ENCODE measurements at places on chromosomes 6 and 20.

DNA sequence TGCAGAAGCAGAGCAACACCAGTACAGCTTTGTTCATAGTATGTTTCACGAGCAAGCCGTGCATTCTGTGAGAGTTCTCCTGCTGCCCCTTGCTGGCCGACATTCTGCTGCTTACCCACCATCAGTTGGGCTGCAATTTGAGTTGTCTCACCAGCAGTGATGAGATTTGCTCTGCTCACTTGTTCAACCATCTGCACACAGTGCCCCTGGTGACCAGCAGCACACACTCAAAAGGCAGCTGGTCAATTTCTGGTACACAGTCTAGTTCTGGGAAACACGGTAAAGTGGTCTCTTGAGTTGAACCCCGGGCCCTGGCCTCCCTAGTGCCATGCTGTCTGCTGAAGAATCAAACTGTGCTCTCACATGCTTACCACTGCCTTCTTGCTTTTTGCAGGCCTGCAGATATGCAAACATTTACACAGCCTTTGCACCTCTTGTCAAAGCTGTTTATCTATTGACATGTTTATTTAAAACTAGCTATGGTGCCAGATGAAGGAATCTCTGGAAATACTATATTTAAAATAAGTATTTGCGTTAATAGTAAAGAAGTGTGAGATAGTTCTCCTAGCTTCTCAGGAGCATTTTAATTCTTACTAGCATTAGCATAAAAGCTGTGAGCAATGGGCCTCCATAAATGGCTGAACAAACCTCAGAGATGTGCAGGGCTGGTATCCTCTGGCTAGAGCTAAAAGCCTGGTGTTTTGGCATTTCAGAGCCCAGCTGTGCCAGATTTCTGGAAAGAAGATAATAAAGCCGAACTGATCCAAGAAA, 234.3 kb downstream of the ARHGAP18 start:
- no peak for DNase-seq

GRCh38 chr20:52102126-52102525, 89.5 kb downstream of the ZFP64 start:
- no peak for DNase-seq

DNA sequence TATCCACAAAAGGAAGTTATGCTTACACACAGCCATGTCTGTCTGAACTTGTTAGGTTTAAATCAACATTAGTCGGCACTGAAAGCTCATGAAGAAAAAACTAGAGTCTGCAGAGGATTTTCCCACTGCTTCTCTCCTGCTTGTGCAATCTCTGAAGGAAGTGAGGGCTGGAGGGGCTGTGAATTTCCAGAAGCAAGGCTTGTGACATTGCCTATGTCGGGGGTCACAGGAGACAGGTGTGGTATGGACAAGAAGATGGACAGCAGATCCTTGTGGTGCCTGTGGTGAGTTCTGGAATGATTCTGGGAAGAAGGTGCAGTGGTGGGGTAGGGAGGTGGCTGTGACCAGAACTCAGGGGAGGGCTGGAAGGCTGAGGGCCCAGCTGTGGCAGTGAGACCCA, 84.3 kb upstream of the TRAF3IP2 start:
- no peak for DNase-seq

- DNase-seq: no peak
Observed at GRCh38 chr6:12064131-12064530, 52.0 kb downstream of the HIVEP1 start.

GRCh38 chr20:45589725-45590124, 10.6 kb upstream of the WFDC8 start:
- no peak for DNase-seq

DNA sequence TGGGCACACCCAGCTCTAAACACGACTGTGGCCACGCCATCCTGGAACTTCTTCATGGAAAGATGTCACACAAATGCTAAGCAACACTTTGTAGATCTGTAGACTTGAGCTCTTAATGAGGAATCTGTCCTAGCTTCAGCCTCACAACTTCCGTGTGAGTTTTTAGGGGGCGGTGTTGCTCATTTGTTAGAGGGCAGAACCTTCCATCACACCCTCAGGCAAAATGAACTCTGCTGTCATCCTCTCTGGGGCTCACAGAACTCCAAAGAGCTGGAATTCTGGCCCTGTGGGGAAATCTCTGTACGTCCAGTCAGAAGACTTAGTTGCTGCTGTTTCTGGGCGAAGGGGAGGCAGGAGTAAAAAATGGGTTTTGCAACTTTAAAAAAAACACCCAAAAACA, 49.8 kb downstream of the NRN1 start:
- no peak for DNase-seq

DNA sequence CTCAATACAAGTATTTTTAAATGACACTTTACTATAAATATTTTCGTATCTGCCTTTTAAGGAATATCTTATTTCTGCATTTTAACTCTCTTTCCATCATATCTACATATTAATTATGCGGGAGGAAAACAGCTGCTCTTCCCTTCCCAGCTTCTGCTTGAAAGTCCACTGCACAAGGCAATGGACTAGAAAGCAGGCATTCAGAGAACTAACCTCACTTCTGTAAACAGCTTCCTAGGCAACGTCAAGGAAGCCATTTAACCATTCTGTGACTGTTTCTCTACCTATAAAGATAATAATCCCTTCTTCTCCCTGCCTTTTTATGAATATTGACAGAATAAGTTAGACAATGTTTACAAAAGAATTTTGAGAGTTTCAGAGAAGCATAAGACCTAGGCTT, 319.4 kb downstream of the BTBD9 start:
- DNase-seq: no peak

DNA sequence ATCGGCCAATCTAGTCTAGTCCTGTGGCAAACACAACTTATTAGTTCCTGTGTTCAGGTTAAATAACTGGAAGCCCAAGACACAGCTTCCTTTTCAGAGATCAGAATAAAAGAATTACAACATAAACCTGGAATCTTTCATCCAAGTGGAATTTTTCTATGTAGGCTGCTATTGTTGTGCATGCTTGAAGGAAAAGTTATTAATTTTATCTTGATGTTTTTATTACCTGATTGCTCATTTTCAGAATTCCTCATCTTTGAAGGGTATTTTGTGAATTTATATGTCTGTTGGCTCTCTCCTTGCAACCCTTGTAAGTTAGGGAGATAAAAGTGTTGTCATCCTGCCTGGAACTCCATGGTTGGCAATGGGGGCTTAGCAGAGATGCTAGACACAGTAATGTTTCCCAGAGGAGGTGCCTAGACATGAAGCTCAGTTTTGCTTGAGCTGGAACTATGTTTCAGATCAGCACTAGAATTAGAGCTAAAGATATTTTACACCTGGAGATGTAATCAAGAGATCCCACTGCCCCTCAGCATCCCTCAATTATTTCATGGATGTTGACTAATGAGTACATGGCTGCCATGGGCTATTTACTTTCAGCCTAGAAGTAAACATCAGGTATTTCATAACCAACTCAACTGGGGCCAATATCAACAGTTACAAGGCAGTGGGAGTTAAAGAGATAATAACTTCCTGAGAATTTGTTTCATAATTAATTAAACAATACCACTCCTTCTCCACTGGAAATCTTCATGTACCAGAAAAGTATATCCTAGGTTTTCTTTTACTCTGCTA, 367.0 kb upstream of the MARCKS start:
- DNase-seq: no peak
